ENCODE measurements at places on chromosomes 11 and 22. TPM values are rescaled to one million over a fixed set of nuclear protein-coding genes. Genes with fewer than 3 reads are reported as not detected.

DNA sequence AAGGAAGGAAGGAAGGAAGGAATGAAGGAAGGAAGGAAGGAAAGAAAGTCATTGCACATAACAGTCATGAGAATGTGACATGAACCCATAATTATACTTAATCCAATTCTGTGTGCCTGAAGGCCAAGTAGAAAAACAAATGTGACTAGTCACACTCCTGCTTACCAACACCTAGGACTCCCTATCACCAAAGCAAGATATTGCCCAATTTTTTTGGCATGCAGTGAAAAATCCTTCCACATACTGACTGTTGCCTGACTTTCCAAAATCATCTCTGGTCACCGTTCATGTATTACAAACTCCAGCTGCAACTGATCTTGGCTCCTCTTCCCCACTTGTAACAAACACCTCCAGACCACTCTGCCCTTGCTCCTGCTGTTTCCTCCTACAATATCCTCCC lies 516.8 kb downstream of the OPCML start:
- DNase-seq = no peak

PCNX3 gene
- total RNA-seq = 21.8 TPM

IRAG1 gene
- 17.6 TPM for total RNA-seq

DNA sequence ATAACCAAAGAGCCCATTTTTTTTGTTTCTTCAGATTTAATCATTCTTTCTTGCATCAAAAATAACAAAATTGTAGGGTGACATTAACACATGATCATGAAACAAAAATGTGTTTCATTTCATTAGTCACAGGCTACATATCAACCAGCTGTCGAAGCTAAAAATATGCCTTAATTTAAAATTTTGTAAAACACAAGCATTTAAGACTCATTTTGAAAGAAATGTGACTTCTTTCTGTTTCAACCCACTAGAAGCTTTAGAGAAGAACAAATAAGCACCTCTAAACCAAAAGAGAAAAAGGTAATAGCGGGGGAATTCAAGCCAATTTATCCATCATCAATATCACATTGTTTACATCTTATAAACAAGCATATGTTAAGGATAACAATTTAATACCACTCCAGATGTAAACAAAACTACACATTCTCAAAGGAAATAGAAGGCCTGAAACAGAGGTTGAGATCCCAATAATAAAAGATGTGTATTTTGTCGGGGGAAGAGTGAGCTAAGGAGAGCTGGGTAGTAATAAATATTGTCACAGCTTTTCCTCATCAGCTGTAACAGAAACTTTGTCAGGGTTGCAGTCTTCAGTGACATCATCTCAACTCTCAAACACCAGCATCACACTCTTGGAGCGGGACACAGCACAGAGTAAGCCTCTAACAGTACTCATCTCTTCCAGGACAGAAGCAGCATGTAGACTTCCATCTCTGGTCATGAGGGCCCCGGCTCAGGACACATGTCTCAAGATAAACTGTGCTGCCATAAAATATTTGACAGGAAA lies 42.0 kb downstream of the ALG9 start:
- no peak for DNase-seq
